ENCODE measurements at places on chromosomes 5 and 9.

DNA sequence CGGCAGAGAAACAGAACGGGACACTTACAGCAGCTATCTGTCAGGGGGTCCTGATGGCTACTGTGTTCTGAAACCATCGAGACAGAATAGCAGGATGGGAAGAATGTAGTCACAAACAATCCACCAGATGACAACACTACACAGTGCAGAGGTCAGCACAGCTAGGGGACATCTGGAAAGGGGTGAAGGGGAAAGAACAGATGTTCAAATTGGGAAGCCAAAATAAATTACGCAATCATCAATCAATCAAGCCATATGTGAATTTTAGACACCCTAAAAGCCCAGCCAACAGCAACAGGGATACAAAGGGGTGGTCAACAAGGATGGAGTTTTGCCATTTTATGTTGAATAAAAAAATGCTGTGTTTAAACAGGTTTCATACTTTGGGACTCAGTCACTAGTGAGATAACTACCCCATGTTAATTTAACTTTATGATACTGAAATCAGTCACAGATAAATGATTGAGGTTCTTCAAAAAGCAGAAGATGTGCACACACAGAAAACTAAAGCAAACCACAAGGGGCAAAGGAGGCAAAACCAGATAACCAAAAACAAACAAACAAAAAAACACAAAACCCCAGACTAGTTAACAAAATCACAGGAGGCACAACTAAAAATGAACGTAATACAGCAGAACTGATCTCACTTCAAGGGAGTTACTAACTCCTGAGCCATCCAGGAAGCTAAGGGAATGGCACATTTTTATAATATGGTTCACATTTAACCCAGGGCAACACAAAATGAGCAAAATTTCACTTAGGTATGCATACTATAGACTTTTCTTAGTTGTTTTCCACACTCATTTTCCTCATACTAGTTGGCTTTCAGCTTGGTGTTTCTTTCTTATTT, 65.9 kb downstream of the HABP4 start:
- DNase-seq = no peak

GRCh38 chr5:116834796-116835515, 260.3 kb upstream of the SEMA6A start:
- DNase-seq = no peak

- no peak for DNase-seq
Measured at GRCh38 chr9:18783909-18784308, 249.1 kb downstream of the SAXO1 start.

DNA sequence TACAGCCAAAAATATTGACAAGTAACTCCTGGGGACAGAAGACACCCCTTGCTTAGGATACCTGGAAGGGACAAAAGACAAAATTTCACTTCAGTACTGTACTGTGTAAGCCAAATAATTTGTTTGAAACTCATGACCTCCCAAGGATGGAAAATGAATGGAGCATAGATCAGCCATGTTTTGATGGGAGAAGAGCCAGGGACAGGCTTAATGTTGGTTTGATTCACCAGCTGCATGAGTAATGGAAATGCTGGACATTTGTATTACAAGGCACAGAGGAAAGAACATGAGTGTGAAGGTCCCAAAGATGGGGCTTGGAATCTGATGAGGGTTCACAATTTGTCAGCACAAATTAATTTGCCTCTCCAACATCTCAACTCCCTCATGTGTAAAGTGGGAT, 122.8 kb downstream of the ENC1 start:
- DNase-seq = no peak

DNA sequence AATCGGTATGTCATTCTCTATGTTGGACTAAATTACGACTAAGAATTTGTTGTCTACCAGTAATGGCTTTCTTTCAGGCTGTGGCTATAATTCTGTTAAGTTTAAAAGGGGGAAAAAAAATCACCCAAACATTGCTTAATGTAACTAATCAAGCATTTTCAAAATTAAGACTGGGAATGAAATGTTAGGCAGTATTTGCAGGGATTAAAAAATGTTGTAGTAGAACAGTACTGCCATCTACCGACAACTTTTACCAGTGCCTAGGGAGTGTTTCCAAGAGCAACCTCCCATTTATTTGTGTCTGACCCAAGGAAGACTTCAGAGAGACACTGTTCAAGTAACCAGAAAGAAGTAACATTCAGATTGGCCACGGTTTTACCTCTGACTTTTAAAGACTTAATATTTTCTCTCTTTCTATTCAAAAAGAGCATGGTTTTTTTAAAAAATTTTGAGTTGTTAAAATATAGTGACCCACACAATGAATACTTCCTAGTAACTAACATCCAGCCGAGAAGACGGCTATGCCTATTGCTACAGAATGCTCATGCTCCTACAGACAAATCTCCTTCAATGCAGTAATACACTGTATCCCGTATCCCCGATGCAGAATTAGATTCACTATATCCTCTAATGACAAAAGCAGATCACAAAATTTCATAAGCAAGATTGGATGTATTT, 92.4 kb downstream of the ARL15 start:
- no peak for DNase-seq

DNA sequence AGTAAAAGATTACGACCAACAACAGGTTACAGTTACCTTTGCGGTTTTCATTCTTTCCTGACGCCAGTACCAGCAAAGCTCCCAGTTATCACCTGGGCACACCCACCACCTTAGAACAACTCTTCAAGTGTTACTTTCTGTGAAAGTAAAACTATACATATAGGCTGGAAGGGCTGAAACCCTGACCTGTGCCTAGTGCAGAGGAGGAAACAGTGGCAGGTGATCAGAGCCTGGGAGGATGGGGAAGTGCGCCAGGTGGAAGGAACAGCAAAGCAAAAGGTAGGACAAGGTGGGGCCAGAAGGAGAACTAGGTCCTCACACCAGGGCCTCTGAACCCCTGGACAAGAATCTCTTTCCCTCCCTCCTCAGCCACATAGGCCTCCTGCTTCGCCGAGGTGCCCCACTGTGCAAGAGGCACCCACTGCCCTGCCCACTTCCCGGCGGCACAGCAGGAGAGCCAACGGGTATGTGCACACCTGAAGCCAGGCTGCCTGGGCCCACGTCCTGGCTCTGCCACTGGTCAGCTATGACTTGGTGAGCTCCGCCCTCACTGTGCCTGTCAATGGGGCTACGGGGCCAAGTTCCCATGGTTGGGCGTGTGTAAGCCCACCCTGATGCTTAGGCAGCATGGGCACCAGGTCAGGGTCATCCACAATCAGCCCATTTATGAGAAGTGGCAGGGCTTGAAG, 26.9 kb downstream of the BICD2 start:
- no peak for DNase-seq

- DNase-seq = no peak
Measured at GRCh38 chr5:129063483-129064113, 31.0 kb upstream of the ISOC1 start.

DNA sequence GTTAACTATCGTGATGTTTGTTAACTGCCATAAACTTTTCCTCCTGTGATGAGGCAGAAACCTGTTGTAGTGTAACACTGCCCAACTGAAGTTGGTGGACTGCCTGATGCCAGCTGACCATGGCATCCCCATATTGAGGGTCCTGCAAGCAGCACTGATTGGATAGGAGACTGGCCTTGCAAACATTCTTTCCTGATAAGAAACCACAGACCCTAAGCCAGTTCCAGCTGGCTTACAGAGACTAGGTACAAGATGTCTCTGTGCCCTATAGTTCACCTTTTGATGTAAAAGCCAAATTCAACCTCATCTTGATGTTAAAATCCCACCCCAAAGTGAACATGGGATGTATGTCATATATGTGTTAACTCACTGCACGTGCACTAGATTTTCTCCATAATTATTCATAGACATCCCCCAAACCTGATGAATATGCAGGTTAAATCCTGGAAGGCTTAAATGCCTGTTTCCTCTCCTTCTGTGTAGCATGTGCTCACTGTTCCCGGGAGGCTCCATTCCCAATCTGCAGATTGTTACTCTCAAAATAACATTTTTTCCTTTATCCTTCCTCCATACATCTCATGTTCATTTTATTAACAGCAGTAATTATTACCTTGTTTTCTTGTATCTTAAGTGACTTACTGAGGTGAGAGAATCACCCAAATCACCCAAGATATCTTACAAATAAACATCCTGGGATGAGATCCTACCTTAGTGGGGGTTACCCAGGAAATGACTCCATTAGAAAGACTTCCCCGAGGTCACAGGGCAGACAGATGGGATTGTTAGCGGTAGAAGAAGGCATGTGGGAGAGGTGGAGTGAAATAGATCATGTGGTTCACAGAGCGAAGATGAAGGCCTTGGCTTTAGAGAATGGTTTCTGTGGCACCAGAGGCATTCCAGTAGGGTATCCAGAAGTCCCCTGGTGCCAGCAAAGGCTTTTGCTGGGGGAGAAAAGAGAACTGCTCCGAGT, 566.7 kb downstream of the CCDC171 start:
- no peak for DNase-seq

DNA sequence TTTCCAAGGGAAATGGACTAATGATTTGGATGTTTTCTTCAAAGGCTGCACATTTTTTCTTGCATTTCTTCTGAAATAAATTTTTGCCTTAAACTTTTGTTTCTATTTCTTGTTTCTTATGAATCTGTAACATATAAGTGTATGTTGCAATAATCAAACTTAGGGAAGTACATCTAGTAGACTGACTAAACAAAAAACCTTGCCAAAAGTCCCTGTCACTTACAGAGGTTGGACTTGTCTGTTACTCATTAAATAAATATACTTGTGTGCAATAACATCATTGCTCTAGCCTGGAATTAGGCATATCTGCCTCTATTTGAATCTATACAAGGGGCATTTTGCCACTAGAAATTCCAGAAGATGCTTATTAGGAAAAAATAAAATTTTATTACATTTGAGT, 56.6 kb downstream of the C6 start:
- no peak for DNase-seq

DNA sequence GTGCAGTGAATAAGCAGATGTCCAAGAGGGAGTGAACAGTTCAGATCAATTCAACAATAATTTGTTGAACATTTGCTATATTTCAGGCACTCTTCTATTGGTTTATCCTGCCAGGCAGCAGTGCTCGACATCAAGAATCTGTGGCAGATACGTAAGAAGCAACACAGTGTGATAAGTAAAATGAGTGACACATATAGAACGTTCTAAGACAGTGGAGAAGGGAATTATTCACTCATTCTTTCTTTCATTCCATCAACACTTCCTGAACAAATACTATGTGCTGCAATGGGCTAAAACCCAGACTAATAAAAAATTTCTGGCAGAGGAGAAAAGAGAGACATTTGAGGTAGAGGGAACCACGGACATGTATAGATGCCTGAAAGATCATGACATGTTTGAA, 89.9 kb upstream of the GLIS3 start:
- DNase-seq = no peak

DNA sequence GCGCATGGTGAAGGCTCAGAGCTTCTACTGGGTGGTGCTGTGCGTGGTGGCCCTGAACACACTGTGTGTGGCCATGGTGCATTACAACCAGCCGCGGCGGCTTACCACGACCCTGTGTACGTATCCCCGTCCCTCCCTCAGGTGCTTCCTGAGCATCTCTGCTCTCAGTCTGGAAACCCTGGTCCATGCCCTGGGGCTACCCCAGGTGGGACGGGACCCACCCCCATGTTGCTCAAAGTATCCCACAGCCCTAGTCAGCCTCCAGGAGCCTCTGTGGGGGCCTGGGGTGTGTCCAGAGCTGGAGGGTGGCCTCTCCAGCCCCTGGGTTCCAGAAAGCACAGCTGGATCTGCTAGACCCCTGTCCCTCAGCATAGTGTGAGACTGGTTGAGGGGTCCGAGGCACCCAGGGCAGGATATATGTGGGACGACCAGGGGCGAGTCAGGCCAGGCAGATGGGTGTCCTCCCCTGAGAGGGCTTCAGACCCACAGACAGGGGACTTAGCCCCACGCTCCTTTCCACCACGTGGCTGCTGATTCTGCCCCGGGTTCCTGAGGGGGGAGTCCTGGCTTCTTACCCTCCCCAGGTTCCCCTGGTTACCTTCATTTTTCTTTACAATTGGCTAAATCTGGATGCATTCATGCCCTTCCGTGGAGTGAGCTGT, 94.0 kb downstream of the CACNA1B start:
- DNase-seq = no peak

GRCh38 chr5:146339715-146340259, 1.1 kb downstream of the POU4F3 start:
- DNase-seq = no peak

GRCh38 chr9:19935422-19935821, 146.6 kb upstream of the SLC24A2 start:
- DNase-seq = no peak

DNA sequence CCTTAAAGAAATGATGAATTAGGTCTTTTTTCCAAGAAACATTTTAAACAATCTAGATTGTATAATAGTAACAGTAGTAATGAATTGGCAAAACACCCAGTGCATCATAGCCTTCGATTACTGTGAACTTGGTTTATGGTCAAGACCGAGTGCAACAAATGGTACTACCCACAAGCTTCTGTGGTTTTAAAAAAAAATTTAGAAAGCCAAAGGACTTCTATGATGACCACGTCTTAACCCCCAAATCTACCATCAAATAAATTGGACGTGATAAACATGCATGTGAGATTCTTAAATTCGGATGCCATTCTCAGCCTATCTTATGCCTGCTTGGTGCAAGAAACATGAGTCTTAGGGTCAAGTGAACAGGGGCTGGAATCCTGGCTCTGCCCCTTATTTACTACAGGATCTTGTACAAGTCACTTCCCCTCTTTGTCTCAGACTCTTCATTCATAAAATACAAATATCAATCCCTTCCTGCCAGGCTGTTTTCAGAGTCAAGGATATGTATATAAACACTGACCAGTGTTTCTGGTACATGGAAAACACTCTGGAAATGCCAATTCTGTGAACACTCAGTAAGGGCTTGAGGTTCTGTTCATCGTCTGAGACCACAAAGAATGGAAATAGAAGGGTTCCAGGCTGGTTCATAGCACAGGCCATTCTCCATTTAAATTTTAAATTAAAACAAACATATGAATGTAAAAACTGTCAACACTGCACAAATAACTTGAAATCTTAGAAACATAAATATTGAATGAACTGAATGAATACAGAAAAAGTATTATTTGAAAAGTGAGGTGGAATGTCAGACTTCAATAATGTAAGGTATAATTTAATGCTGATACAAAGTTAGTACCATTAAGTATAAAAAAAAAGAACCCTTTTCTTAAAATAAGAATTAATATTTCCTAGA, 107.8 kb downstream of the NR6A1 start:
- DNase-seq = no peak

- no peak for DNase-seq
Measured at GRCh38 chr5:80387063-80387768, 20.6 kb upstream of the ZFYVE16 start.

All from stimulated activated CD8-positive, alpha-beta memory T cell treated with anti-CD3 and anti-CD28 coated beads, Interleukin-15, amount 100 ng/mL, for 24 hours (primary cell).